Stimulated activated CD8-positive, alpha-beta memory T cell treated with anti-CD3 and anti-CD28 coated beads, Interleukin-7, amount 100 ng/mL, for 1 hour (primary cell): ENCODE measurements at places on chromosomes 7 and 10.

DNA sequence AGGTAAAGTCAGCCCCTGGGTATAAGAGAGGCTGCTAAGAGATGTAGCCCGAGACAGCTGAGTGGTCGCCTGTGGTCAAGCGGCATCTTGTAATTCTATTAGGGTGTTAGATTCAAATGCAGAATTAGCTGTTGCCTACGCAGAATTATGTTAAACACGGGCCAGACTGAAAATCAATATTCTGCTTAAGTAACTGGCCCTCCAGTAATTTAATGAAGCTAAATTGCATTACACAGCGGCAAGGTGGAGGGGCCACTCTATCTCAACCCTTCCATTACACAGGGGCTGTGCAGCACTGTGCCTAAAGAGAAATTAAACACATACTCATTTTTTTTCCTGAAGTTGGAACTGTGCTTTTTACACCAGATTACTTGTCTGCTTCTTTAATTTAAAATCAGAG is 448.5 kb upstream of the MGMT start:
- no peak for DNase-seq

- no peak for DNase-seq
Observed at GRCh38 chr7:120615703-120616102, 242.2 kb downstream of the TSPAN12 start.

DNA sequence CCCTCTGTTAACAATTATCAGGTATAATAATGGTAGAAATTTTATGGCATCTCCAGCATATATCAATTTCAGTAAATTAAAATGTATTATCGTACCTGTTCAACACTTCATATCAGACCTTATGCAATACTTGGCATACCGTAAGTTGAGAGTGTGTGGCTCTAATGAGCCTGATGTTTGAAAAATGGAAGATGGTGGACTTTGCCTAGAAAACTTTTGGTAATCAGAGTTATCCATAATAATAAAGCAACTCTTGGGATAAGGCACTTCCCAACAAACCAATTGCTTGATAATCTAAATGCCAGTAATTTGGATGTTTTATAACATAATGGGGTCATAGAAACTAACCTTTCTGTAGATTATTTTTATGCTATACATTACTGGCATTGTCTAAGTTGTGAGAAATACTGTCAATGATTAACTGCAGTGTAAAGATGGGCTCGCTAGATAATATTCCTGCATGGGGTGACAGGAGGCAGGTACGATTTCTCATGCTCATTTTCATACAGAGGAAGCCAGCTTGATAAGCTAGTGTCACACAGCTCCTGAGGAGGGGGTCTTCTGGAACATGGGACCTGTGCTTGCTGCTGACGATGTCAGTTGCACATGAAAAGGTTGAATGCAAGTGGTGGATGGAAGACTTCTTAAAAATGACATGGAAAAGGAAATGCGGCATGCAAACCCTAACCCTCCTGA is 27.8 kb upstream of the DMBT1 start:
- DNase-seq = no peak

DNA sequence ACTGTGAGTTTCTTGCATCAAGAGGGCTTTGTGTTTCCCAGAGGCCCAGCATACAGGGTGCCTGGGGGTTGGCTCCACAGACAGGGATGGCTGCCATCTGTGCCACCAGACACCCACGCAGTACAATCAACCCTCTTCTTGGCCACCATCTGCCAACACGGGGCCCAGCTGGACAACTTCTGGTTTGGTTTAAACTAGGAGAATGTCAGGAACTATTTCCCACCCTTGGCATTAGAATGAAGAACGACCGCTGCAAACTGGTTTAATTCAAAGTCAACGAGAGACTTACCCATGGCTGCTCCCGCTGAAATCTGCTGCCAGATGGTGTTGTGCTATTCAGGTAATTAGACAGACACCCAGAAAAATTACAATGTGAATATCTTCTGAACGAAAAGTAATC is 27.8 kb downstream of the NMT2 start:
- DNase-seq = no peak

DNA sequence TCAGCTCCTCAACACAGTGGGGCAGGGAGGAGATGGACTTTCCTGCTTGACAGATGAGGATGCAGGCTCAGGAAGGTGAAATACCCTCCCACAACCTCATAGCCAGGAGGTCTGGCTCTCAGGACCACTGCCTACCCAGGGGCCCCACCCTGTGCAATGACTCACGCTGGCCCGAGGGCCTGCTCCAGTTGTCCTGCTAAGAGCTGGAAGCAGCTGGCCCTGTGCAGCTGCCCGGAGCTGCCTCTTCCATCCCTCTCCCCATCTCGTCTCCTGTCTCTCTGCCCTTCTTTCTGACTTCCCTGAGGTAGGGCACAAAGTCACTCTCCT is 123.9 kb downstream of the ZMIZ1 start:
- no peak for DNase-seq

DNA sequence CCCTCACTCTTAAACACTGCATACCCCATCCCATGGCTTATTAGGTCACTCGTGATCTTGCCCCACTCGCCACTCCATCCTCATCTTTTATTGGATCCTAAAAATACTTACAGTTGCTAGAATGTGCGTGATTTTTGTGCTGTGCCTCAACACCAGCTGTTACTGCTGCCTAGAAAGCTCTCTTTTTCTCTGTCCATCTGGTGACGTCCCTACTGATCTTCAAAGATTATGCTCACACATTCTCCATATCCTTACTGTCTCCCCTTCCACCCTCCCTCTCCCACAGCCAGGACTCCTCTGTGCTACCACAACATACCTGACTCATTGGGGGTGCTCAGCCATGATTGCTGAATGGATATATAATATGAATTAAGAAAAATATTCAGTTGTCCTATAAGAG is 42.0 kb downstream of the CDK6 start:
- no peak for DNase-seq

DNA sequence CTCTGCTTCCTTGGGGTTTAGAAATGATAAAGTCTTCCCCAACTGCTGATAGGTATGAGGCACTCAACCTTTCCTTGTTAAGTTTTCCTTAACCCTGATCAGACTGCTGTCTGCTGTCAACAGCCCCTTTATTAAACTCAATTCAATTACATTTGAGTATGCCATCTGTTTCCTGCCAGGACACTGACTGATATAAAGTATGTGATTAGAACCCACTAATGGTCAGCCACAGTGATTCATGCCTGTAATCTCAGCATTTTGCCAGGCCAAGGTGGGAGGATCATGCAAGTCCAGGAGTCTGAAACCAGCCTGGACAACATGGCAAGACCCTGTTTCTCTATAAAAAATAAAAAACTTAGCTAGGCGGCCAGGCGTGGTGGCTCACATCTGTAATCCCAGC is 18.1 kb downstream of the BAZ1B start:
- DNase-seq = no peak

- no peak for DNase-seq
Observed at GRCh38 chr7:148701414-148701813, 2.7 kb downstream of the CUL1 start.

- no peak for DNase-seq
Observed at GRCh38 chr10:89531359-89531758, 4.0 kb downstream of the SLC16A12 start.

GRCh38 chr10:116451711-116452337 is 24.2 kb downstream of the PNLIPRP3 start:
- no peak for DNase-seq

DNA sequence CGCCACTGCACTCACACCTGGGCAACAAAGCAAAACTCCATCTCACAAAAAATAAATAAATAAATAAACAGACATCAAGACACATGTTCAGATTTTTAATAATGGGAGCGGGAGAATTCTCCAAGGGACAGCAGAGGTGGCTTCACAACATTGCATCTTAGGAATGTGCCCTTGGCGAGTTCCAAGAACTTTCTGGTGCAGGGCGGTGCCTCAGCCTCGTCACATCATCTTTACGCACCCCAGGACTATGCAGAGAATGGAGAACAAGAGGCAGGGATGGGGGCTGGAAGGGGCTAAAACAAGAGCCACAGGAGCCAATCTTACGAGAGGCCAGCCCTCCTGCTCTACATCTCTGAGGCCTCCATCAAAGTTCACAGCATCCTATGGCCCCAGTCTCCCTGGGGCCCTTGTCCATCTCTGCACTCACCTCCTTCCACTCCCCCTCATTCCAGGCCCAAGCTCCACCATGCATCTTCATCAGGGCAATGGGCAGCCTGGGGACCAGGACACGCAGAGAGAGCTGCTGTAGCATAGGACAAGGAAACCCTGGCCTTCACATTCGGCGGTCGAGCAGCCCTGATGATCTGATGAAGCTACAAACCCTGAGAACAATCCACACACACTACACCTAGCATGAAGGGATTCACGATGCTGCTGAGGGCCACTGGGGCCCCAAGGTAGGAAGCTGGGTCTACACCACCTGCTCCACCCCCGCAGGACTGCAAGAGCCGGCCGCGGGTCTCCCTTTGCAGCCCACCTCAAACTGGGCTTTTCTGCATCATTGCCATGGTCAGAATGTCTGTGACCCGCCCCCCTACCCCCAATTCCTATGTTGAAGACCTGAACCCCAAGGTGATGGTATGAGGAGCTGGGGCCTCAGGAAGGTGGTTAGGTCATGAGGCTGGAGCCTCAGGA is 22.3 kb downstream of the TNS3 start:
- DNase-seq = no peak

DNA sequence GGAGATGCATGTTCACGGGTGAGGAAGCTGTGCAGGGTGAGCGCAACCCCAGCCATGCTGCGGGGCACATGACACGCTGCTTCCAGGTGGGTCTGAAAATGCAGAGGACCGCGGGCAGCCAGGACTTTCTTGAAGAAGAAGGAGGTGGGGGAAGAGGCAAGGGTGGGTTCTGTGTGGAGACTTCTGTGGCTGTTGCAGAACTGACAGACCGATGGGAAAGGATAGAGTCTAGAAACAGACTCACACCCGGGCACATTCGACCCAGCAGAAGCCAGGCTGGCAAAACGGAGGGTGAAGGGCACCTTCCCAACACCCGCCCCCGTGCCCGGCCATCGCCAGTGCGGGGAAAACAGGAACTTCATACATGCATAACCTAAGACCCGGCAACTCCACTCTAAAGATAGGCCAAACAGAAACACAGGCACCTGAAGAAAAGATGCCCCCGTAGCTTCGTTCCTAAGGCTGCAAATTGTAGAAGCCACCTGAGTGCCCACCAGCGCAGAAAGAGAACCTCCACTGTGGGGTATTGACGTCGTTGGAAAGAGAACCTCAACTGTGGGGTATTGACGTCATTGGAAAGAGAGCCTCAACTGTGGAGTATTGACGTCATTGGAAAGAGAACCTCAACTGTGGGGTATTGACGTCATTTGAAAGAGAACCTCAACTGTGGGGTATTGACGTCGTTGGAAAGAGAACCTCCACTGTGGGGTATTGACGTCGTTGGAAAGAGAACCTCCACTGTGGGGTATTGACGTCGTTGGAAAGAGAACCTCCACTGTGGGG is 4.8 kb upstream of the KNDC1 start:
- DNase-seq = no peak

DNA sequence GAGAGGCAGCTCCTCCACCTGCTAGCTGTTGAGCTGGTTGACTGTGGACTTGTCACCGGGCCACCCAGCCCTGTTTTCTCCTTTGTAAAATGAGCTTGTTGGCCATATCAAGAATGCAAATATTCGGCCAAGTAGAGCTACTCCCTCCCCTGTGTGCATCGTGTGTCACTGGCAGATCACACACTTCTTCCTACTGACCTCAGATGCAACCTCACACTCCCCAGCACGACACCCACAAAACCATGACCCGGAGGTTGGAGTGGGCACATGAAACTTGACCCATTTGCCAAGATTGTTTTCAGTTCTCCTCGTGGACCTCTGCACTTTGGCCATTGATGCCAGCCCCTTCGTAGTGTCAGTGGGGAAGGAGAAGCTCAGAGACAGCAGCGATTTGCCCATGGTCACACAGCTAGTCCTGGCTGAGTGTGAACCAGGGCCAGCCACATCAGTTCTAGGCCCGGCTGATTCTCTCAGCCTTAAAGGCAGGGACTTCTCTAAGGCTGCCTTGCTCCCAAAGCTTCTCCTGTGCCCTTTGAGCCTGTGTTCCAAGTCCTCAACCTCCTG is 101.1 kb downstream of the CDH23 start:
- DNase-seq = no peak

- DNase-seq = no peak
Observed at GRCh38 chr7:75066521-75066920, 7.1 kb downstream of the RCC1L start.

DNA sequence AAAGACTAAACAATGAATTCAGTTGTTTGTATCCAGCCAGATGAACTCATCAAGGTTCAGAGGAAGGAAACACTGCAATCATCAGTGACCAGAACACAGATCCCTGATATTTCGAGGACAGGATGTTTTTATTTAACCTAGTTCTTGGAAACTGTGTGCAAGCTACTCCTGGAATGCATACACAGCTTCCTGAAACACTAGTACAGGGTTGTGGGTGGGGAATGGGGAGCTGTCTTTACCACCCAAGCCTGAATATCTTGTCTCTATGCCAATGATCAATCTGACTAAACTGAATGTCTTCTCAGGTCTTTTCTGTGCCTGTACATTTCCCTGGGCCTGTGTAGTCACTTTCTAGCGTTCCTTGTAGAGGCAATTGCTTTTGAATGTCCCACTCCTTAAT is 374.6 kb downstream of the CALN1 start:
- DNase-seq = no peak

GRCh38 chr7:141275350-141275749 is 201.5 kb downstream of the TMEM178B start:
- DNase-seq = no peak
